Naive thymus-derived CD4-positive, alpha-beta T cell (primary cell): ENCODE measurements at places on chromosomes 7 and 10.

DNA sequence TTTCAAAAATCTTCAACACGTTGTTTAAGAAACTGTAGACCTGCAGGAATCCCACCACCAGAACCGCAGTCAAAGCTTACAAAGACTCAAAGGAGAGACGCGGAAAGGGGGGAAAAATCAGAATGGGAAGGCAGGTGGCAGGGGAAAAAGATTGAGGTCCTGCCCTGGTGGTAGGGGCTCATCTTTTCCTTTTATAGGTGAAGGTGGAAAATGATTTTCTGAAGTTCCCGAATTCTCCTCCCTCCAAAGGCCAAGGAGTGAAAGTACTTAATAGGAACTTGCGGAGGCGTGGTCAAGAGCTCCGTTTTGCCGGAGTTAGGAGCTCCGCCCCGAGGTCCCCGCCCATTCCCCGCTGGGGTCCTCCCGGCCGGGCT lies 724 bp downstream of the BBIP1 start:
- no peak for DNase-seq

- DNase-seq: no peak
These were observed 1.9 kb downstream of the TSPAN33 start for GRCh38 chr7:129146237-129146979.

GRCh38 chr10:117684672-117685211 lies 142.2 kb downstream of the EMX2 start:
- no peak for DNase-seq

- no peak for DNase-seq
These were observed 1.2 kb upstream of the OR2F1 start for GRCh38 chr7:143953421-143953820.

GRCh38 chr10:84269162-84269561 lies 24.3 kb downstream of the RGR start:
- no peak for DNase-seq
